HFFc6 (cell line): ENCODE measurements at places on chromosomes 3 and 15. TPM values are rescaled to one million over a fixed set of nuclear protein-coding genes. Genes with fewer than 3 reads are reported as not detected.

Gene SLC51B
- not detected in 3 replicates for total RNA-seq

Gene MUC13
- 0.06 and 0.18 TPM in 2 replicates for total RNA-seq

Gene NRROS
- total RNA-seq: 0.23 TPM in 1 of 2 replicates, not detected in the other

Gene AGBL1
- not detected in 2 replicates for total RNA-seq

Gene ACKR2
- total RNA-seq: 0.21 TPM in 1 of 2 replicates, not detected in the other

Gene RTP1
- total RNA-seq: not detected in 3 replicates

Gene CTXND1
- total RNA-seq: not detected in 3 replicates

Gene GHSR
- total RNA-seq: not detected in 3 replicates
